ENCODE measurements at places on chromosomes 4 and X.

DNA sequence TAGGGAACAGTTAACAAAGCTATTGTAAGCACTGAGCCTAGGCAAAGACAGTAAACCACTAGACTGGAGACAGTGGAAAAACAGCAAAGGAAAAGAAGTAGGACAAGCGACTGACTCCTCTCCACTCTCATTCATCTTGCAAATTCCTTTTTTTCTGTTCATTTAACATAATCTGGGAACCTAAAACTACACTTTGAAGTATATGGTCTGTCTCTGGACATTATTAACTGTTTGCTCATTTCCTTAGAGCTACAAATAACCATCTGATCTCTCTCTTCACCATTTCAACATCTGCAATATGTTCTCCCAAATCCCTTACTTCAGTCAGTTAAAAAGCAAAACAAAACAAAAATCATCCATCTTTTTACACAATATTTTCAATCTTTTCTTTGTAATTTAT, 642 bp downstream of the HMGN5 start:
- DNase-seq, result no peak

- no peak for DNase-seq
Observed at GRCh38 chrX:675955-676295, 45.3 kb downstream of the SHOX start.

DNA sequence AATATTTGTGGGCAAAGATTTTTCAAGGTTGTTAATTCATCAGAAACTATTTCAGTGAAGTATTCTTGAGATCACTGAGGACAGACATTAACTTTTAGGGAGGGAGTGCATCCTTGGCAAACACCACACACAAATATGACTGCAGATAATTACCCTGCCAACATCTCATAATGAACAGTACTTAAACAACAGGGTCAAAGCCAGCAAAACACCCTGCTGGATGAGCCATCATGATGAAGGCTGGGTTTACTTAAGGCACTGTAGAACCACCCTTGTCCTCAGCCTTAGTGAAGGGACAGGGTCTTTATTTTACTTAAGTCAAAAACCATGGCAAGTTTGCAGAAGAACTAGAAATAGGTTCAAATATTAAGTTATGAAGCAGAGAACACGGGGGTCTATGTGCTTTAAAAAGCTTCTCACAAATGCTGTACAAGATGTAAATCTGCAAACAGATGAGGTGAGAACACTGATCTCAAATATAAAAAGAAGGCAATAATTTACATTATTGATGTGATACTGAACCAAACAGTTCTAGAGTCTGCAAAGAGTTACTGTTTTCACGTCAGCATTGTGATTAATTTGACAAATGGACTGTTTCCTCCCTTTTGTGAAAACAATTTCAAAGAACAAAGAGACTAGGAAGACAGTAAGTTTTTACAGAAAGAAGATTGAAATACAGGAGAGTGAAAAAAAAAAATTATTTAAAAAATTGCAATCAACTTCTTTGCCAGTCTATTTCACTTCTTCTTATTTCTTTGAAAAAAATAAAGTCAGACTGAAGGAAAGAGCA, 28.2 kb downstream of the TAPT1 start:
- DNase-seq, result no peak

- no peak for DNase-seq
Observed at GRCh38 chr4:6563935-6564645, 10.9 kb upstream of the MAN2B2 start.

- DNase-seq, result no peak
Observed at GRCh38 chr4:48664938-48665337, 115.1 kb downstream of the FRYL start.

DNA sequence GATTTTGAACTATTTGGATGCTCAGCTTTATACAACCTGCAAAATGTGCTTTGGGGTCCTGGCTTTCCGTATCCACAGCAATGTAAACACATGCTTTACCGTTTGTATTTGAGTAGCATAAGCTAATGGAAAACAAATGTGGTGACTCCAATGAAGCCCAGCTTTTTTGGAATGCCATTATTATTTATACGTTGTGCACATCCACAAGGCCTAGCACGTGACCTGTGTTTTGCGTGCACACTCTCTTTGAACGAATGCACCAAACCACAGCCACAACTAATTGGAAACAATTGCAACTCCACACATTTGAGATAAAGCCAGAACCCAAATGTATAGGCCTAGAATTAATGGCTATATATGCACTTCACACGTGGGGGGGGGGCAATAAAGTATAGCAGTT, 189.5 kb upstream of the GPC4 start:
- no peak for DNase-seq

- no peak for DNase-seq
Observed at GRCh38 chr4:74968456-74969164, 35.7 kb downstream of the PARM1 start.

GRCh38 chr4:151415978-151416377, 7.0 kb downstream of the FHIP1A start:
- DNase-seq, result no peak

- no peak for DNase-seq
Observed at GRCh38 chr4:87150498-87151261, 69.7 kb downstream of the KLHL8 start.

GRCh38 chr4:173319696-173320095, 14.5 kb downstream of the HMGB2 start:
- no peak for DNase-seq

DNA sequence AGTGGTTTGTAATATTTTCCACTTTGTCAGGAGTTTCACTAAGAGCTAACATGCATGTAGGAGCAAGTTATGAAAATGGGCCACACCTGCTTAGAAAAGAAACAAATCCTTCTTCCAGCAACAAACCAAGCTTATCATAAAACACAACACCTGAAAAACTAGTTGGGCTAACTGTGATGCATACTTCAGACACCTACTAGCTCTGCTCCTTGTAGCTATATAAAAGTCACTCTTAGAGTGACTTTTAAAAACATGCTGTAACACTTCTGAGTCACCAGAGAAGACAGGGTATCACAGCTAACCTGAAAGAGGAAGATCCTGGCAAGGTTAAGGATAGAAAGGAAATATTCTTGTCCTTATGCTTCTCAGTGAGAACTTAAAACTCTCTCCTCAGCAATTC, 3.6 kb upstream of the SLAIN2 start:
- no peak for DNase-seq

- DNase-seq, result no peak
Observed at GRCh38 chrX:12379671-12380070, 241.4 kb downstream of the FRMPD4 start.

DNA sequence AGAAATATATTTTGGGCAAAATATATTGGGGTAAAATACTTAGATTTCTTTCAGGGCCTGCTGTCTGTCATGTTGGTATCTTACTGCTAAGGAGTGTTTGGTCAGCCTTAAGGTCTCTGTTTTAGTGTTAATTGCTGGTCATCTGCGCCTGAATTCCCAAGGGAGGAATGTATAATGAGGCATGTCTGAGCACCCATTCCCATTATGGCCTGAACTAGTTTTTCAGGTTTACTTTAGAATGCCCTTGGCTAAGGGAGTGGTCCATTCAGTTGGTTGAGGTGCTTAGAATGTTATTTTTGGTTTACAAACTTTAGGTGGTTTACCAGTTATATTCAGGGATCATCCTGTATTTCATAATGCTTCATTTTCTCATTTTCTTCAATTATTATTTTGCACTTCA, 125.9 kb downstream of the CFAP299 start:
- no peak for DNase-seq

DNA sequence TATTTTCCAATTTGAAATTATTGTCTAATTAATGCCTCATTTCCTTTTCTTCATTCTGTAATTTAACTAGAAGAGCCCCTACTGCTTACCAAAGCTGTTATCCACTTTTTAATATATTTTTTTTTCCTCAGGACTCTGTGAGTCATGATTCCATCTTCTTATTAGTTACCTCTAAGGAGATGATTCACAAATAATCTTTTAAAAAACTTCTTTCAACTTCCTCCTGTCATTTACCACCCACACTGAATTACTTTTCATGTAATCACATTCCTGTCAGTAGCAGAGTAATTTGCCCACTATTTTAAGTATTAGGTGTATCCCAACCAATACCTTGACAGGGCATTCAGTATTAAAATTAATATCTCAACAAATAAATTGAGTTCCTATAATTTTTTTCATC, 470.9 kb upstream of the ADGRL3 start:
- no peak for DNase-seq

DNA sequence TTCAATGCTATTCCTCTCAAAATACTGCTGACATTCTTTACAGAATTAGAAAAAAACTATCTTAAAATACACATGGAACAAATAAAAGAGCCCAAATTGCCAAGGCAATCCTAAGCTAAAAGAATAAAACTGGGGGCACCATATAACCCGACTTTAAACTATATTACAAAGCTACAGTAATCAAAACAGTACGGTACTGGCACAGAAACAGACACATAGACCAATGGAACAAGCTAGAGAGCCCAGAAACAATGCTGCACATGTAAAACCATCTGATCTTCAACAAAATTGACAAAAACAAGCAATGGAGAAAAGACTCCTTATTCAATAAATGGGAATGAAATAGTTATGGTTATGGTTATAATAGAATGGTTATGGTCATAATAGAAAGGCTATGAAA, 482.6 kb downstream of the IDS start:
- DNase-seq, result no peak

GRCh38 chrX:71910643-71910985, at the start of gene NHSL2:
TSS of gene NHSL2 (plus strand) at chrX:71910845.
- peak; percentile 24 for DNase-seq

DNA sequence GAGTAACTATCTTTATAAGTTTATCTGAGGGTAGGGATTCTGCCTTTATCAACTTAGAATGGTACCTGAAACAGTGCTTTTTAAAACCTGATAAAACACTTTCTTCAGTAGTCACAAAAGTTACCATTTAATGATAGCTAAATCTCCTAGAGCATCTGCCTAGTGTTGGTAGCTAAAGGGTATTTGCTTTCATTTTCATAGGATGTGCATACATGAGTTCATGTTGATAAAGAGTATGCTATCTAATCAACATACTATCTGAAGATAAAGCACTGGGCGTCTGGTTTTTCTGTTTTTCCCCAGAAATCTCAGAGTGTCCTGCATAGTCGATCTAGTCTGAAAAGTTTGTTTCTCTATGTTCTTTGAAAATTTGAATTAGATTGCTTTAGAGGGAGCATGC, 75.1 kb downstream of the ADGRL3 start:
- DNase-seq, result no peak

DNA sequence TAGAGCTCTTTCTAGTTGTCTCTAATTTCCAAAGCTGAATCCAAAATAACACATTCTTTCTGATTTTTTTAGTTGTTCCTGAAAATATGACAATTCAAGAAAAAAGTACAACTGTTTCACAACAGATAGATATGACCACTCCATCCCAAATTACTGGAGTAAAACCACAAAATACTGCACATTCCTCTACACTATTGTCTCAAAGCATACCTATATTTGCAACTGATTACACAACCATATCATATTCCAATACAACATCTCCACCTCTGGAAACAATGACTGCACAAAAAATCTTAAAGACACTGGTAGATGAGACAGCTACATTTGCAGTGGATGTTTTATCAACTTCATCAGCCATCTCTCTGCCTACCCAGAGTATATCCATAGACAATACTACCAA, 43.6 kb downstream of the ADGRG4 start:
- no peak for DNase-seq

GRCh38 chr4:83603129-83603528, 67.2 kb downstream of the GPAT3 start:
- DNase-seq, result no peak

DNA sequence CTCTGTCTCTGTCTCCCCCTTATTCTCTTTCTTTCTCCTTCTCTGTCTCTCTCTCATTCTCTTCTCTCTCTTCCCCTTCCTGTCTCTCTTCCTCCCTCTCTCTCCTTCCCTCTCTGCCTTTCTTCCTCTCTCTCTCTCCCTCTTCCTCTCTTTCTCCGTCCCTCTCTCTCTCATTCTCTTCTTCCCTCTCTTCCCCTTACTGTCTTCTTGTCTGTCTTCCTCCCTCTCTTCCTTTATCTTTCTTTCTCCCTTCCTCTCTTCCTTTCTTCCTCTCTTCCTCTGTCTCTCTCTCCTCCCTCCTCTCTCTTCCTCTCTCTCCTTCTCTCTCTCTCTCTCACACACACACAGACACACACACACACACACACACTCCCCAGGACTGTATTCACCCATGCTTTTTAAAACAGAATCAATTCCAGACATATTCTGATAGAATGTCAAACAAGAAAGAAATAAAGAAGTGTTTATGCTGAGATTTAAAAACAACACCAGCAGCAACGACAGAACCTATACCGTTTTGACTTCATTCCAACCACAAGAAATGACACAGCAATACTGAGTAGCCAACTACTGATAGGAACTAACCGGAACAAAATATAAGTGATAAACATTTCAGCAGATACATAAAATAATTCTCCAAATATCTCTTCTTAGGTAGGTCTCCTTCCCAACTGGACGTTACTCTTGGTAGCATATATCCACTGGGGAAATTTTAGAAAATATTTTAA, 296.7 kb downstream of the ASMT start:
- no peak for DNase-seq

DNA sequence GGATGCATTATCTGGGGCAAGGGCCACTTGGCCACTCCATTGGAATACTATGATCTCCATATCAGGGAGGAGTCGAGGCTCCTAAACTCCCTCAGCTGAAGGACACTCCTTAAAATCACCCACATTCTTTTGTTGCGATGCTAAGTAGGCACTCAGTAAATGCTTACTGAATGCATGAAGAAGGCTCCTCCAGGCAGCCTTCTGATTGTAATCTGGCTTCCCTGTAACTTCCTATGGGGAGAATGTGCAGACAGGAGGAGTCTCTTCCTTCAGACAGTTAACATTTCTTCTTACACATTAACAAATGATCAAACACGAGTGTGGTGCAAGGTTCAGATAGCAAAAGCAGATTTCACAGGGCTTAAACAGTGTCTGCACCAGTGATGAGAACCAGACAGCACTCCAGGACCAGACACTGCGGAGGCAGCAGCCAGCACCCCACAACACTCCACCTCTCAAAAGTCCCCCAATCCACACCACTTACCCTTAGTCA, 21.4 kb upstream of the USO1 start:
- DNase-seq, result no peak

GRCh38 chr4:80072228-80072743, 743 bp downstream of the ANTXR2 start:
- DNase-seq, result no peak

DNA sequence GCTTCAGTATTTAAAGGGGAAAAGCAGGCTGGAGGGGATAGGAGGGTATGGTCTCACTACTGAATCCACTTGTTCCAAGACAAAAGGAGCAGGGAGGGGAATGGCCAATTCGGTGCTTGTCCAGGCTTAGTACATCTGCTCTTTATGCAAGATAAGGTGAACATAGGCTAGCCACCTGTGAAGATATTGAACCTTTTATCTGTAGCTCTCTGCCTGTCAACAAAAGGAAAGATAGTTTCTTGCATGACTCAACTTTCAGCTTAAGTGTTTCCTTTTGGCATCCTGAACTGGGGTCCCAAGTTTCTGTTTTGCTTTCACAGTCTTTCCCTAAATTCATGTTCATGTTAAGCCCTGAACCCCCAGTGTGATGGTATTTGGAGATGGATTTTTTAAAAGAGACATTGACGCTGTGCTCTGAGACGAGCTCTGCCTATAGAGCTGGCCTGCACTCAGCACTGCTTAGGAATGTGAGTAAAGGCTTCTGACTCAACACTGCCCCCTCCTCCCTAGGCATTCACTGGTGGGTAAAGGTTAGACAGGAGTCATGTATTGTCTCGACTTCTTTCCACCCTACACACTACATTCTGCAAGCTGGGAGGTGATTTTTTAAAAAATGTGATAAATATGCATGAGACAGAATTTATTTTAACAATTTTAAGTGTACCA, 28.2 kb downstream of the FAM149A start:
- DNase-seq, result no peak
